ENCODE measurements at places on chromosomes 5 and 9.

DNA sequence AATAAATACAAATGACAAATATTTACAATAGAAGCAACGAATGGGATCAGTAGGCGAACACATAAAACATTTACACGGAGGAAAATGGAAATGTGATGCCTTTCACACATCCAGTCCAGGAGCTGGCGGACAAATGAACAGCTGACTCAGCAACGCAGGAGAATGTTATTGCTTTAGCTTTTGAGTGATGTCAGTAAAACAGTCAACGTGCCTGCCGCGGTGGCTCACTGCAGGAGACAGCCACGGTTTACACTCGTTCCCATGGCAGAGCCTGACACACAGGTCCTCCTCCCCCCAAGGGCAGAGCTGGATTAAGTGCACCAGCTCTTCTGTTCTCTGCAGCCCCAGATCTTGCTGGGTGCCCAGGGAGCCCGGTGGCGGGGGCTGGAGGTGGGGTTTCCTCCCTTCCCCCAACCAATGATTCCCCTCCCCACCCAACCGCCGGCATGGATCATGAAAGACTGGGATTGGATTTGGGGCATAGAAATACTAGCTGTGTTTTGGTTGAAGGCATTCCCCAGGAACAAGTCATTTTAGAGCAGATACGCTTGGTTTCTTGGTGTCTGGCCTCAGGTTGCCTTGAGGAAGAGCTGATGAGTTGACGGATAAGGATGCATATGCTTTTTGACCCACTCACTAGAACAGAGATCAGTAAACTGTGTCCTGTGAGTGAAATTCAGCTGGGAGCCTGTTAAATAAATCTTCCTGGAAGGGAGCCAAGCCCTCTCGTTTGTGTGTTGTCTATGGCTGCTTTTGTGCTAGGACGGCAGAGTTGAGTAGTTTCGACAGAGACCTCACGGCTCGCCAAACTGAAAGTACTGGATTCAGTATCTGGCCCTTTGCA lies 12.5 kb downstream of the STC2 start:
- DNase-seq = no peak

DNA sequence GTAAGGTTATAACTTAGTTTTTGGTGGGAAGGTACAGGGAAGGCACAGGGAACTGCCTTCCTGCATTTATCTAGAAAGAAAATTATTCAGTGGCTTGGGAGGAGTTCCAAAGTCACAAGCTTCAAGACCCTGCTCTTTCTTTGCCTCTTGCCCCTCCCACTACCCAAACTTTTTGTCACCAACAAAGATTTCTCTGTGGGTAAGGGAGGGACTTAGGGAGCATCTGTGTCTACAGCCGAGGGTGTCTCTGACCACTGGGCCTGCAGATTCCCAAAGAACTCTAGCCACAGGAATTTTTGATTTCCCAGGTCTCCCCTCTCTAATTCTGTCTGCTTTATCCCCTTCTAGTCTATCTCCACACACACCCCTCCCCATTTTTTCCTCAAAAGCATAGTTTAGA lies 2.1 kb downstream of the ECSCR start:
- DNase-seq = no peak

- no peak for DNase-seq
Observed at GRCh38 chr5:163503106-163504078, 2.0 kb upstream of the MAT2B start.

- DNase-seq = no peak
Observed at GRCh38 chr9:108742191-108742590, 113.6 kb downstream of the ACTL7B start.

DNA sequence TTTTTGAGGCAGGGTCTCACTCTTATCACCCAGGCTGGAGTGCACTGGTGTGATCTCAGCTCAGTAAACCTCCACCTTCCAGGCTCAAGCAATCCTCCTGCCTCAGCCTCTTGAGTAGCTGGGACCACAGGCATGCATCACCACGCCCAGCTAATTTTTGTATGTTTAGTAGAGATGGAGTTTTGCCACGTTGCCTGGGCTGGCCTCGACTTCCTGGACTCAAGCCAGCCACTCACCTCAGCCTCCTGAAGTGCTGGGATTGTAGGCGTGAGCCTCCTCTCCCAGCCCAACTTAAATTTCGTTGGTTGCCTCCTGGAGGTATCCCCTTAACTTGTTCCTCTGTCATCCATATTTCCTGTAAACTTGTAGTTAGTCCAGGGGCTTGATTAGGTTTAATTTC lies 47.2 kb downstream of the RAB24 start:
- no peak for DNase-seq

DNA sequence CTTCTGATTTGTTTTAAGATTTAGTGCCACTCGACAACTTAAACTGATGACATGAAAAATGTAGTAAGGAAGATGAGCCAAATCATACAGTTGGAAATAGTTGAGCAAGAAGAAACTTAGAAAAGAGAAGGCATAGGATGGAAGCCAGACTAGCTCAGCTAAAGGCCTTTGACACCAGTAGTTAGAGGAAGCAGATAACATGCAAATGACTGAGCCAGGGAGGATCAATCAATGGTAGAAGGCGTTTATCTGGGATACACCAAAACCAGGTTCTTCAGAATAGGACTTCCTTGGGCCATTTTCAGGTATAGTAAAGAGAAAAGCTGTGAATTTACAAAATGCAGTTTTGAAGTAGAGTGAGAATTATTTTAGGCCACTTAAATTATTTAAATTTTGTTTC lies 3.2 kb downstream of the TDRD7 start:
- no peak for DNase-seq

- no peak for DNase-seq
Observed at GRCh38 chr9:85536076-85536475, 205.7 kb downstream of the AGTPBP1 start.

- no peak for DNase-seq
Observed at GRCh38 chr9:95506428-95506677, 10.4 kb downstream of the PTCH1 start.

DNA sequence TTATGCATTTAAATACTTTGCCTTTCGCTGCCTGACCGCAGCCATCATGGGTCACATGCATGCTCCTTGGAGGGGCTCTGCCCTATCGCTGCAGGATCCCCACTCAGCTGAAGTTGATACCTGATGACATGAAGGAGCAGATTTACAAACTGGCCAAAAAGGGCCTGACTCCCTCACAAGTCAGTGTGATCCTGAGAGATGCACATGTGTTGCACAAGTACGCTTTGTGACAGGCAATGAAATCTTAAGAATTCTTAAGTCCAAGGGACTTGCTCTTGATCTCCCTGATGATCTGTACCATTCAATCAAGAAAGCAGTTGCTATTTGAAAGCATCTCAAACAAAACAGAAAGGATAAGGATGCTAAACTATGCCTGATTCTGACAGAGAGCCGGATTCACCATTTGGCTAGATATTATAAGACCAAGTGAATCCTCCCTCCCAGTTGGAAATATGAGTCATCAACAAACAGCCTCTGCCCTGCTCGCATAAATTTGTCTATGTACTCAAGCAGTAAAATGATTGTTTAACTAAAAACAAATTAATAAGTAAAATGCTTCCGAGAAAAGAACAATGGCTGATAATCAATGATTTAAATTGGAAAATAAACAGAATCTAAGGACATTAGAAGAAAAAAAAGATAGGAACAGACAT lies 41.6 kb upstream of the PPP2CA start:
- DNase-seq = no peak

DNA sequence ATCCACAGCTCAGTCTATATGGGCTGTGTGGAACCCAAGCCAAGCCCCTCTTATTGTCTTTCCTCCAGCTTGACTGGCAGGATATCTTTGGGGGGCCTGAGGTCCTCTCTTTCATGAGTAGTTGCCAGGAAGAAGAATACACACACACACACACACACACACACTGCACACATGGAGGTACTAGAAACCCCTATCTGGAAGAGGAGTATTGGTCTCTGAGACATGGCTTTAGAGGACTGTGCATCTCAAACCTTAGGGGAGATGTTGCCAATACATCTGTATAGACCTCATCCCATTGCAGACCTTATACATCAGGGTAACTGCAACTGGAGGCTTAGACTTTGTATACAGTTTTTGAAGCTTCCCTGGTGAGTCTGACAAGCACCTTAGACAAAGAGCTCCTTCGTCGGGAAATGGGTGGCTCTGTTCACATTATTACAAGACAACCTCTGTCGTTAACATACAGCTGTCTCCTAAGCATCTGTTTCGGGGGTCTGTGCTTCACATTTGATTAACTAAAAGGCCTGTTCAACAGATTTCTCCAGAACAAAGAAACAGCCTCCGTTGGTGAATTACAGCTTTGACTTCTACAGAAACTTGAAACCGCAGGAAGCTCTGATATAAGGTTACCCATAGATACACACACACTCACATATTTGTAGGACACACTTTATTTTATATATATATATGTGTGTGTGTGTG lies 5.5 kb upstream of the ENTREP1 start:
- DNase-seq = no peak

DNA sequence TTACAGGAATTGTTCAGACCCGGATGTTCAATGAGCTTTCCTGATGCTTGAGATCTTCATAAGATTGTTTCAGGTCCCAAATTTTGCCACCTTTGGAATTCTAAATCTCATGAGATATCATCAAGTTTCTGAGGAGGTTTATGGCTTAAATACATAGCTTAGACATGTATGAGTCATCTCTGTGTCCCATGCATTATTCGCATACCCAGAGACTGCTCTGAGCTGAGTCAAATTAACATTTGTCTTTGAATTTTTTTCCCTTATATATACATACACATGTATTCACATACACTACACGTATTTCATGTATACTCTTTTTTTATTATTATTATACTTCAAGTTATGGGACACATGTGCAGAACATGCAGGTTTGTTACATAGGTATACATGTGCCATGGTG lies 744.6 kb downstream of the BRINP1 start:
- DNase-seq = no peak

DNA sequence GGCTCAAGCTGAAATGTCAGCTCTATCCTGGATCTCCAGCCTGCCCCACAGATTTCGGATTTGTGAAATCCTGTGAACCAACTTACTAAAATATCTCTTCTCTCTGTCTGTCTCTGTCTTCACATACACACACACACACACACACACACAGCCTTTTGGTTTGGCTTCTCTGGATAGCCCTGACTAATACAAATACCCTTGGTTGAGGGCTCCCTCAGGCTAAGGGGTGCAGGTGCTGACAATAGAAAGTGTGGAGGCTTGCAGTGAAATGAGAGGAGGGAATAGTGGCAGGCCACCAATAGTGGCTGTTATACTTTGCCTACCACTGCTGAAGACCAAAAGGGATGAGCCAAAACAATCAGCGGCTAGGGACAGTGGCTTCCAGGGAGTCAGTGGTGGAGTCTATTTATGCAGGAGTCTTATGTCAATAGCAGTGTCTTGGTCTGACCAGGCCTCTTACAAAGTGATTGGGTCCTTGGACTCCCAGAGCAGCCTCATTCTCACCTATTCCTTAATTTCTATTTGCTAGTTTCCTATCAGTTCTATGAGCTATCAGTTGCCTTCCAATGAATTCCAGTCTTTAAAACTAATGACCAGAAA lies 93.2 kb upstream of the GAS1 start:
- DNase-seq = no peak

- no peak for DNase-seq
Observed at GRCh38 chr9:16310278-16311110, 560.0 kb downstream of the BNC2 start.

GRCh38 chr5:14410394-14411201 lies 171.0 kb upstream of the OTULINL start:
- no peak for DNase-seq

GRCh38 chr9:134488331-134489280 lies 153.0 kb upstream of the COL5A1 start:
- DNase-seq = no peak

GRCh38 chr9:132578367-132578932 lies 4.0 kb upstream of the BARHL1 start:
- no peak for DNase-seq

DNA sequence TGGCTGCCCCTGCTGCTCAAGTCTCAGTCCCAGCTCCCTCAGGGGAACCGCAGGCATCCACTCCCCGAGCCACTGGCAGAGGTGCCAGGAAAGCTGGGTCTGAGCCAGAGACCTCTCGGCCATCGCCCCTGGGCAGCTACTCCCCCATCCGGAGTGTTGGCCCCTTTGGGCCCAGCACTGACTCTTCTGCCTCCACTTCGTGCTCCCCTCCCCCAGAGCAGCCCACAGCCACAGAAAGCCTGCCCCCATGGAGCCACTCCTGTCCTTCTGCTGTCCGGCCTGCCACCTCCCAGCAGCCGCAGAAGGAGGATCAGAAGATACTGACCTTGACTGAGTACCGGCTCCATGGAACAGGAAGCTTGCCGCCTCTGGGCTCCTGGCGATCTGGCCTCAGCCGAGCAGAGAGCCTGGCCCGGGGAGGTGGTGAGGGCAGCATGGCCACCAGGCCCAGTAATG lies 49.8 kb upstream of the TESK1 start:
- no peak for DNase-seq

GRCh38 chr9:137065336-137065967 lies 4.9 kb downstream of the SAPCD2 start:
- DNase-seq = no peak

GRCh38 chr9:86846656-86847055 lies 100.7 kb downstream of the GAS1 start:
- DNase-seq = no peak

DNA sequence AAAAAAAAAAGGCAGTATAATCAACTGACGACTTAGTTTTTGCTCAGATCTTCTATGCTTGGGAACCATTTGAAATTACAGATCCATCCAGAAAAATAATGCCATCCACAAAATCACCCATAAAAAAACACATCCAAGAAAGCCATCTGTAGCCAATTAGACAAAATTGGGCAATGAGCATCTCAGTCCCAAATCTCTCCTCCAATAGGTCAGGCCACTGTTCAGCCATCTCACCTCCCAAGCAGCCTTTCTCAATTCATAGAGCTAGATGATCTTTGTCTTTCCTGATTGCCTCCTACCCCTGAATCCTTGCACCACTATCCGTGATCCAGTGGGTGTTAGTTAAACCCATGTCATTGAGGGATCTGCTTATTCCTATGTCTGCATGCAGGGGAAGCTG lies 139.6 kb downstream of the SCAMP1 start:
- DNase-seq = no peak

DNA sequence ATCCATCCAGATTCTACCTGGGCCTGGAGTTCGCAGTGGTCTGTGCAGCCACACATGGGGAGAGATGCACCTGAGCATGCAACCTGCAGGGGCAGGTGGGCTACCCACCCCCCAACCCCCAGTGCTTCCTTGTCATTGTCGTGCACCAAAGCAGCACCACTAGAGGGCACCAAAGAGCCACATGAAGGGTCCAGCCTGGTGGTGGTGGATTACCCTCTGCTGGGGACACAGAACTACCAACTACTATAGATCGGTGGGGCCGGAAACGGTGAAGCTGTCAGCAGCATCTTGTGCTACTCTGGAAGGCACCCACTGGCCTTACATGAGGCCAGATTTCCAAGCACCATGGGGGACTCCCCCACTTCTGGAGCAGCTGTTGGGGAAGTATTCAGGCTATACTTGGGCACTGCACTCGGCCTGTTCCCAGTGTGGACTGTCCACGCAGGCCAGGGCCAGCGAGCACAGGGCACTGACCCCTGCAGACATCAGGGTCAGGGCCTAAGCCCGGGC lies 60.2 kb upstream of the TBC1D2 start:
- DNase-seq = peak; percentile 18

DNA sequence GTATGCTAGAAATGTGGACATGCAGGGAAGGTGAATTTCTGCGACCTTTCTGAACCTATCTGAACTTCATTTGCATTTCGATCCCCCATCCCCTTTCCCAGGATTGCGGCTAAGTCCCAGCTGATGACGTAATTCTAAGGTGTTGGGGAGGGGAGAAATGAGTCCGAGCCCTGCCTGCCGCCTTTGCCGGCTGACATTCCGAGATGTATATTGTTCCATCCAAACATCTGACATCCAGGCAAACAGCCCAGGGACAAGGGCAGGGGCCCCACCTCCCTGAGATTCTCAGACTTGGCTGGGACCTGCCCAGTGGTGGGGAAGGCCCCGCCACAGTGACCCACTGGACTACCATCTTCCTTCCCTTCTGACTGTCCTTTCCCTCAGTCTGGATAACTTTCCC lies 494.6 kb downstream of the ENC1 start:
- DNase-seq = no peak
